ENCODE measurements at places on chromosomes 7 and 10. TPM values are rescaled to one million over a fixed set of nuclear protein-coding genes. Genes with fewer than 3 reads are reported as not detected.

Gene GPR85
- 0.57 TPM for total RNA-seq

DNA sequence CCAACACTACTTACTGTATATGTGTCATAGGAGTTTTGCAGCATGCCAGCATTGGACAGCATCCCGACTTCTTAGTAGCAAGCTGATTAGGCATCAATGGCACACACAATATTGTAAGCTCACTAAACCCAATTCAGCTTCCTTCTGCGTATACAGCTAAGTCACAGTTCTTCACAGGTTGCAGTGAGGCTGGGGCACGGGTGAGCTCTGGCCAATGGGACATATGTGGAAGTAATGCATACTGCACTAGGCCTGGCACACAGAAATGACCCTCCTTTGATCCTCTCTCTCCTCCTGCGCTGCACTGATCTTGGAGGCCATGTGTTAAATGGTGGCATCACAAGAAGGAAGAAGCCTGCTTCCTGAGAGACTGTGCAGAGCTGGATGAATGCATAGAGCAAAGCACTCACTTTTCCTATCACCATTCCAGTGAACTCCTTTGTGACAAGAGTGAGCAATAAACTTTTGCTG, 11.9 kb downstream of the RAB11FIP2 start:
- DNase-seq = no peak

DNA sequence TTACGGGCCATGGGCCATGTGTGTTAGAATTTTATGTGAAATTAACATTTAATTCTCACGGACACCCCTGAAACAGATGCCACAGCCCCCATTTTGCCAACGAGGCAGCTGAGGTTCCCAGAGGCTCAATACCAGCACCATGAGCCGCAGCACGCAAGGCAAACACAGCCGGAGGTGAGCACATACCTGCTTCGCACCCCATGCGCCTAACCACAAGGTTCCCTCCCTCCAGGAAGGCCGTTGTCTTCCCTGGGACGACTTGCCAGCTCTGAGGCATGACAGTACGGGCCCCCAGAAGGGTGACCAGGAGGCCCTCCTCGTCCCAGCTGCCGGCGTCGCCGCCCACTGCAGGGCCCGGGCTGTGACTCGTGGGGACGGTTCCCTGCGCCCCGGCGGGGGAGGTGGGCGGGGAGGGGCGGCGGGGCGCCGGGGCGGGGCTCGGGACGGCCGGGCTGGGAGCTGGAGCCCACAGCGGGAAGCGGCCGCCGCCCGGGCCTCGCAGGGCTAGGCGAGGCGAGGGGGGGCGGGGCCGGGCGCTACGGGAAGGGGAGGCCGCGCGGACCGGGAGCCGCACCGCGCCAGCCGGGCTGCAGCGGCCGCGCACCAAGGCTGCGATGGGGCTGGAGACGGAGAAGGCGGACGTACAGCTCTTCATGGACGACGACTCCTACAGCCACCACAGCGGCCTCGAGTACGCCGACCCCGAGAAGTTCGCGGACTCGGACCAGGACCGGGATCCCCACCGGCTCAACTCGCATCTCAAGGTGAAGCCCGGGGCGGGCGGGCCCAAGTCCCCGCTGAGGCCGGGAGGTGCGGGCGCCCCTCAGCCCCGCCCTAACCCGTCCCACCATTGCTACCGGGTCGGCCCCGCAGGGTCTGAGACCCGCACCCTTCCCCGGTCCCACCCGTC, at the start of gene CAV2:
TSS of gene CAV2 (plus strand) at position 571 of the 910 bp plus-strand sequence. CDS start at position 615, 44 bp downstream.
- peak; percentile 68 for DNase-seq

DNA sequence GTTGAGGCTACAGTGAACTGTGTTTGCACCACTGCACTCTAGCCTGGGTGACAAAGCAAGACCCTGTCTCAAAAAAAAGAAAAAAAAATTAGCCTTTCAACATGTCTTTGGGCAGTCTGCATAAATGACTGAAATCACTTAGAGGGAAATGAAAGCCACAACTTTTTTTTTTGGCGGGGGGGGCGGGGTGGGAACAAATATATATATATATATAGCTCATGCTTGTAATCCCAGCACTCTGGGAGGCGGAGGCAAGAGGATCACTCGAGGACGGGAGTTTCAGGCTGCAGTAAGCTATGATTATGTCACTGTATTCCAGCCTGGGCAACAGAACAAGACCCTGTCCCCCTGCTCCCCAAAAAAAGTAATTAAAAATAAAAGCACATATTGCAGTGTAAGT, 23.4 kb upstream of the MICU1 start:
- no peak for DNase-seq

DNA sequence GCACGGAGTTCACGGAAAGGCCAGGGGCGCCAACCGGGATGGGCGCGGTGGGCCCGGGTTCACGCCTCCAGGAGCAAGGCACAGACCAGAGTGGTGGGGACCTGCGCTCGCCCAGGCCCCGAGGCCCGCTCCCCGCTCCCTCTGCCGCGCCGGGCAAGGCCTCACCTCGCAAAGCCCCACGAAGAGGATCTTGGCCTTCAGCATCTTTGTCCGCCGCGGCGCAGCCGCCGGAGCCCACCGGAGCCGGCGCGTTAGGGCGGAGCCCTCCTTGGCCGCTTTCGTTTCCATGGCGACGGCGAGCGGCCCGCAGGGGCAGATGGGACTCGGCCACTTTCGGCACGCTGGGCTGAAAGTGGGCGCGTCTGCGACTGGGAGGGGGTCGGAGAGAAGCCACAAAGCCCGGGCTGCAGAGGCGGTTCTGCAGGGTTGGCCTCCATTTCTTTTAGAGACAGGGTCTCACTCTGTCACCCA, 944.4 kb upstream of the ZNF722 start:
- DNase-seq = no peak
